ENCODE measurements at places on chromosomes 13 and 19. TPM values are rescaled to one million over a fixed set of nuclear protein-coding genes. Genes with fewer than 3 reads are reported as not detected.

GRCh38 chr13:31441800-31442510 is 242.2 kb downstream of the B3GLCT start:
- no peak for DNase-seq

The NKG7 gene
- polyA plus RNA-seq: 3.0 TPM

DNA sequence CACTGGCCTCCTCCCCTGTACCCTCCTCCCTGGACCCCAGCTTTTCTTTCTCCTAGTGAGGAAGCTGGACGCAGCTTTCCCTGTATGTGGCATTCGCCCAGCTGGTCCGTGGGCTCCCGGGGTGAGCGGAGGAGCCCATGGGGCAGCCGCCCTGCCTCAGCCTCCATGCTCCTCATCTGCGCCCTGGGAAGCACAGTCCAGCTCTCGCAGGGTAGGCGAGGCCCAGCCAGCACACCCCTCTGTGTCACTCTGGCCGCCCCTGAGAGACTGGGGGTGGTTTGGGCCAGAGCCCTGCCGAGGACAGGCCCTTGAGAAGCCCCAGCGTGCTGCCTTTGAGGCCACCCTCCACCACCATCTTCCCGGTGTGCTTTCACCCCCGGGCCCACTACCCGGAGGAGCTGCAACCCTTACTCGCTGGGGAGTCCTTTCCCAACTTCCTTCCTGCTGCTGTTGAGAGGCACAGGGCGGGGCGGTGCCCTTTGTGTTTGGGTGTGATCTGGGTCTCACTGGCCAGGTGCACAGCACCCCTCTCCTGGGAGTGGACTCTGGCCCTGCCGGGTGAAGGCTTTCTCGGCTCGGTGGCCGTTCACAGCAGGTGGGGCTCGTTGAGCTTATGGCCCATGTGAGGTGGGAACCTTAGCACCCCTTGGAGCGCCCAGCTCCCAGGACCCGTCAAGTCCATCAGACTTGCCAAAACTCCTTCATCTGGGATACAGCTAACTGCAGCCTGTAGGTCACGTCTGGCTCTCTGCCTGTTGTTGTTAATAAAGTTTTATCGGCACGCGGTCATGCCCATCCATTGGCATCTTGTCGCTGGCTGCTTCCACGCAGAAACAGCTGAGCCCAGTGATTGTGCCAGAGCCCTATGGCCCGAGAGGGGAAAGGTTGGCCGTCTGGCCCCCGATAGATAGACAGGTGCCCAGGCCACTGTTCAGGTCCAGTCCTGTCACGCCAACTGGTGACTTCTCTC is 3.2 kb downstream of the NCLN start:
- DNase-seq: no peak

DNA sequence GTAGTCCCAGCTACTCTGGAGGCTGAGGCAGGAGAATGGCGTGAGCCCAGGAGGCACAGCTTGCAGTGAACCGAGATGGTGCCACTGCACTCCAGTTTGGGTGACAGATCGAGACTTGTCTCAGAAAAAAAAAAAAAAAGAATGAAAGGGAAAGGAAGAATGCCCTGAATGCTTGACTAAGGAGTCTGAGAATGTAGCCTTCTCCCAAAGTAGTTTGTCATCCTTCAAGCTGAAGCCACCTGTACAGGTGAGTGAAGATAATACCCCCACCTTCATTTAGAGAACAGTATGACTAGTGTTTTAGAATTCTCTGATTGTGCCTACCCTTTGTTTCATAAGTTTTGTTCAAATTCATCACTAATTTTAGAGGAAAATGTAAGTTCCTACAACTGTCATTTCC is 5.9 kb downstream of the RCBTB1 start:
- DNase-seq: no peak

DNA sequence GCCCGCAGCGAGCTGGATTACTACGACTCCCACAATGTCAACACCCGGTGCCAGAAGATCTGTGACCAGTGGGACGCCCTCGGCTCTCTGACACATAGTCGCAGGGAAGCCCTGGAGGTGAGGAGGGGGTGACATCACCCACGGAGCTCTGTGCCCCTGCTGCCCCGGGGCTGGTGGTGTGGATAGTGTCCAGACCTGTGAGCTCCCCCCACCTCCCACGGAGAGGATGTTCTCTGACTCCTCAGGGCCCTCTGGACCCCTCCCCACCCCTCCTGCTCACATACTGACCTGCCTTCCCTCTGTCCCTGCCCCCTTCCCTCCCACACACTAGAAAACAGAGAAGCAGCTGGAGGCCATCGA is 20.7 kb downstream of the CAPN12 start:
- DNase-seq: no peak

DNA sequence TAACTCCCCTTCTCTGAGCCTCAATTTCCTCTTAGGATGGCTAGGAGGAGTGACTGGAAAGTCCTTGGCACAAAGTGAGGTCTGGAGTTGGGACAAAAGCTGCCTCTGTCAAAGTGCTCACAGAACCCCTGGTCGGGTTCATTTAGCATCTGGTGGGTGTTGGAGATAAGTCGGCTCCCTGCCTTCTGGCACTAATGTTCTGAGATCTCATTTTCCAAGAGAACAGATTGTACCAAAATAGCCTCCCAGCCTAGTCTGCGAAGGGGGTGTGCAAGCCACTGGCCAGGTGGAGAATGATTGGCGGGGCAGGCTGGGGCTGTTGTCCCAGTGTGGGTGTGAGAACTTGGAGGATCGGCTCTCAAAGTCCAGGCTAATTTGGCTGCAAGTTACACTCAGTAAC is 20.7 kb upstream of the NWD1 start:
- DNase-seq: no peak

The PEX11G gene
- polyA plus RNA-seq: 2.3 TPM

- DNase-seq: no peak
Observed at GRCh38 chr19:45115809-45116615, 23.0 kb downstream of the PPP1R37 start.

GRCh38 chr19:10419646-10420443 is 493 bp upstream of the PDE4A start:
- no peak for DNase-seq
